ENCODE measurements at places on chromosomes 11 and 22.

GRCh38 chr11:116928845-116929244, 91.4 kb upstream of the APOA1 start:
- DNase-seq = no peak

GRCh38 chr11:106524436-106524835, 447.0 kb downstream of the AASDHPPT start:
- DNase-seq = no peak

DNA sequence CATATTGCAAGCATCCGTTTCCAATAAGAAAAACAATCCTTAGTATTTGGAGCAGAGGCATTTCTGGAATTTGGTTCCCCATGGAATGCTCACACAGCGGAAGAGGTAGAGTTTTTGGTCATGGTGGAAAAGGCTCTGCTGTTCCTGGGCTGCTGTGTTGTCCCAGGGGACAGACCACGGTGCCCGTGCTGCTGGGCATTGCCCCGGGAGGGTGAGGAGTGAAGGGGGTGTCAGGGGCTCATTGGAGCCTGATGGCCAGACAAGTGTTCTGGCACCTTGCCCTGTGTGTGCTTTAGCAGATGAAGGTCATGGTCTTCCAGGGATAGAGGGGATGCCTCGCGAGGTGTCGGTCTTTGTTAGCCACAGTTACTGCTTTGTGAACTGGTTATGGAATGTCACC, 61.2 kb downstream of the MPPED1 start:
- no peak for DNase-seq

- DNase-seq = no peak
Measured at GRCh38 chr22:41551877-41552582, 7.8 kb upstream of the POLR3H start.

All from H9 (cell line).